ENCODE measurements at places on chromosomes 3 and 15.

GRCh38 chr15:100842756-100843730 is 36.6 kb upstream of the ALDH1A3 start:
- no peak for DNase-seq

GRCh38 chr3:58151637-58152036 is 59.1 kb downstream of the DNASE1L3 start:
- no peak for DNase-seq

DNA sequence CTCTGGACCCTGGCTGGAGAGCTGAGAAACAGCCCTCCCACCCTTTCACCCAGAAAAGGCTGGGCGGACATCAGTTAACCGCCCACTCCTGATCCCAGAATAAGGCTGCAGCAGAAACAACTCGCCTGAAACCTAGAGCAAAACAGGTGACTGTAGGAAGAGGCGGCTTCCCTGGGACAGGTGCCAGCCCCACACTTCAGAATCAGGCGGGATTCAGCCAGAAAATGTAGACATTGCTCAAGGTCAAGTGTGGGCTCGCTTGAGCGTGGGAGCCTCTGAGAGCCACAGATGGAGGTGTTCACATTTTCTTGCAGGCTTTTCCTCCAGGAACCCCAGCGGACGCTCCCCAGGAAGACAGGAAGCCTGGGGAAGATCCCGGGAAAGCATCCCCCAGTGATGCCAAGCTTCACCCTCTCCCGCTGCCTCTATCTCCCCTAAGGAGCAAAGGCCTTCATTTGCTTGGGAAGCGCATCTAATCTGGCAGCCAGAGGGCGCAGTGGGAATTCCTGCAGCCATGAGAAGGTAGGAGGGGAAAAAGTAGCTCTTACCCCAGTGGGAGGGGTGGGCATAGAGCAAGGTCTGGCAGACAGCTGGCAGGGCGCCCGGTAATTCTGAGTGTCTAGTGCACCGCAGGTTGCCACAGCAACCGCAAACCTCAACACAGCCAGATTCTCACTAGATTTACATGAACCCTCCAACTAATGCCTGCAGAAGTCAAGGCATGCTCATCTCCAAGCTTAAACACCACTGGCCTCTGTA is 77.7 kb downstream of the OCA2 start:
- DNase-seq = no peak

DNA sequence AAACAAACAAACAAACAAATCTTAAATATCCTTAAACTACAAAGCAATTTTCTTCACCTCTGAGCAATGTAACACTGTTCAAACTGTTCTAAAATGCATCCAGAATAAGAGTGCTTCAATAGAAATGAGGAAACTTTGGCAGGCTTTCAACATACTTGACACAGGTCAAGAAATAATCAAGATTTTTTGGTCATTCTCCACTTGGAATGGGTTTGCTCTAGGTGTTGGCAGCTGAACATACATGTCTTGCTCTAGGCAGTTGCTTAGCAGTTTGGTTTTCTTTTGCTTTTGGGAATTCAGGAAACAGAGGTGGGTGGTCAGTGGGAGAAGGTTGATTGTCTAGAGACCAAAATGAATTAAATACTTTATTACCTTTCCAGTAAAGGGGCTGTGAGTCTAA is 1.4 kb upstream of the LRRC3B start:
- DNase-seq = no peak

- no peak for DNase-seq
Measured at GRCh38 chr3:27724459-27725197, 2.5 kb upstream of the EOMES start.

- no peak for DNase-seq
Measured at GRCh38 chr15:89858661-89859458, 34.9 kb downstream of the AP3S2 start.

DNA sequence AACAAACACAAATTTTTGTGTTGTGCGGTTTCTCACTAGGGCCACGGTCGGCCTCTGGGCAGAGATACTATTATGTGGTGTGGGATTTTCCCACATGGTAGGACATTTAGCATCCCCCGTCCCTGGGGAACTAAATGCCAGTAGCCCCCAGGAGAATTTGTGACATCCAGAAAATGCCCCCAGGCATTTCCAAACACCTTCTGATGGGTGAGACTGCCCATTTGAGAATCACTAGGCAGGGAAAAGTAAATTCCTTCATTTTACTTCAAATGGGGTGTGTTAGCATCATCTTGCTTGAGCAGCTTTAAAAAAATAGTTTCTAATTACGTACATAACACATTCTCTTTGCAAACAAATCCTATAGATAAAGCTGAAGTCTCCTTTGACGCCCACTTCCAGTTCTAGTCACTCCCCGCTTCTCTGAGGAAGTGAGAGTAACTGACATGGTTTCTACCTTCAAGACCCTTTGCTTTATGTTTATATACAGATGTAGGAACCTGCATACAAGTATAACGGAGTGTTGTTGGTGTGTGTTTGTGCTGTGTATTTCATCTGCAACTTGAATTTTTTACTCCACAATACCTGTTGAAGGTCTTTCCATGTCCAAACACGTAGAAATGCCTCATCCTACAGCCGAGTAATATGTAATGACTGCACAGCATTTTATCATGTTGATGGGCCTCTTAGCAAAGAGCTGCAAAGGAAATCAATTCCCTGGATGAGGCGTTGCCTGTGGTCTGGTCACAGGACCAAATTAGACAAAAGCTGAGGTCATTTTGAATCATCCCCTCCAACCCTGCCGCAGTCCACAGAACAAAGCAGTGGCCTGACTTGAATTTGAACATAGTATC is 31.4 kb upstream of the ZBTB38 start:
- DNase-seq = no peak

GRCh38 chr3:113264283-113265131 is 53.1 kb downstream of the BOC start:
- DNase-seq = no peak

- DNase-seq = peak; percentile 45
Measured at GRCh38 chr3:17023006-17023664, 138.4 kb downstream of the PLCL2 start.

GRCh38 chr3:11074451-11074850 is 79.8 kb upstream of the HRH1 start:
- no peak for DNase-seq

DNA sequence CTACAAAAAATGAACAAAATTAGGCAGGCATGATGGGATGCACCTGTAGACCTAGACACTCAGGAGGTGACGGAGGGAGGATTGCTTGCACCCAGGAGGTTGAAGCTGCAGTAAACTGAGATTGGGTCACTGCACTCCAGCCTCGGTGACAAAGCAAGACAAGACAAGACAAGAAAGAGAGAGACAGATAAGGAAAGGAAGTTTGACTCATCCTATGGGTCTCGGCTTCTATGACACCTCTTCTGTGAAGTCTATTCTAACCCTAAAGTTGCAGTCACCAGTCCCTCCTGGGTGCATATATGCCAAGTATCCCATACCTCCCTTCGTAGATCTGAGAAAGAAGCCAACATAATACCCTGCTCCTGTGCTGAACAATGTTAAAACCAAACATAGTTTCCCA is 7.9 kb upstream of the ZMAT3 start:
- no peak for DNase-seq

DNA sequence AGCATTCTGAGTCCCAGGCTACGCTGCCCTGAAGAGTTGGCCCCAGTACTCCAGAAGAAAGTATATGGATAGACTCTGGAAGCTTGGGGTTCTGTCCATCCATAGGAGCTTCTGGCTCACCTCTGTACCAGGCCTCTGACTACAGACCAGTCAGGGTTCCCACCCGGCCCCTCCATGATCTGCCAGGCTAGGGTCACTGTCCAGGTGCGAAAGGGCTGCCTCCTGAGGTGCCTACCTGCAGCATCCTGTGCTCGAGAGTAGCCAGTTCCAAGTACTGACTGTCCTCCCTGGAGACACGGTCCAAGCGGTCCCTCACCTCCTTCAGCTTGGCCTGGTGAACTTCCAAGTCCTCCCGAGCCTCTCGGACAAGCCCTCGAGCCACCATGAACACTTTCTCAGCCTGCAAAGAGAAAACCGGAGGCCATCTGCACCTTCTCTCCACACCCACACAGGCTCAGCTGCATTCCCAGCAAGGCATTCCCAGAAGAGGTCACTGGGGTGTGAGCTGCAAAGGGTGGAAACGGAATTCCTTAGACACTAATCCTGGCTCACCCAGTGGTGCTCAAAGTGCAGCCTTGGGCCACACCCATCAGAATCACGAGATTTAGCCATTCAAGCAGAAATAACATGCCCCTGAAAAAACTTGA is 3.7 kb upstream of the PLXNB1 start:
- no peak for DNase-seq

GRCh38 chr3:187136337-187136736 is 3.0 kb downstream of the RPL39L start:
- DNase-seq = no peak

- DNase-seq = no peak
Measured at GRCh38 chr15:62142736-62143135, 22.3 kb downstream of the C2CD4B start.

- no peak for DNase-seq
Measured at GRCh38 chr15:89126009-89126408, 37.8 kb downstream of the ABHD2 start.

GRCh38 chr15:57772223-57772957 is 65.9 kb downstream of the POLR2M start:
- DNase-seq = no peak

DNA sequence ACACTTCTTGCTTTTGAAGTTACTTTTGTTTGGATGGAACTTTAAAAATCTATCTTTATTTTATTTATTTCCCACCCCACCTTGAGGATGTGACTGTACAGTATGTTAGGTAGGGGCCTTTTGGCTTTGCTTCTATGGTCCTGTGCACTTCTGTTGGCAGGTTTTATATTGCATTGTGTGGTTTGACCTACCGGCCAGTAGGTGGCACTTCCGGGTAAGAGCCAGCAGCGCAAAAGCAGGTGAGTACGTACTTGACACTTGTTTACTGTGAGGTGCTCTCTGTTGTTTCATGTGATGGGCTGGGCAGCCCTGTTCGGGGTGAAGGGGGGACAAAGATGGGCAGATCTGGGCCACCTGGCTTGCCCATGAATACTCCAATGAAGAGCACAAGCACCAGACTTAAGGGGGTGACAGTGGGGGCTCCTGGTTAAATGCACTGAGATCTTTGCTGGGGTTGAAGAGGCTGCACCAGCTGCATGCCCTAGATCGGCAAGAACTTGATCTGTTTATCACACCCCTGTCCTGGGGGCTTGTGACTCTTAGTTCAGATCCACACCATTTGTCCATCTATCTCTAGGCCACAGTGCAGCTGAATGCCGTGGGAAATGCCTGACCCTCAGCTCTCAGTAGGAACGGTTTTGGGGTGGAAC is 131.6 kb downstream of the NLGN1 start:
- DNase-seq = no peak

DNA sequence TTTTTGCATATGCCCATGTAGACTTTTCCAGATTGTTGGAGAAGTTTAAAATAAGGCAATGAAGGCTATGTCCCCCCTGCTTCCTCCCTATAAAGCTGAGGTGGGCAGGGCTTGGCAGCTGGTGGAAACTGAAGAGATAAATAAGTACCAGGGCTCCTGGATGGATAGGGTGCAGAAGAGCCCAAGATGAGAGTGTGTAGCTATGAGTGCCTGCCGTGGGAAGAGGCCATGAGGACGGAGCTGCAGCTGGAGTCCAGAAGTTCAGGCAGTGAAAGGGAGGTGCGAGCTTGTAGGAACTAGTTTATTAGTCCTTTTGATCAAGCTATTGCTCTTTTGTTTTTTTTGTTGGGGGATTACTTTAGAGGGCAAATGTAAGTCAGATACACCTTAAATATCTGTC is 52.4 kb downstream of the PHLDB2 start:
- no peak for DNase-seq

Measured in CD4-positive, alpha-beta T cell treated with Interleukin-6 at 100 ng/mL for 8 hours (primary cell).